ENCODE measurements at places on chromosomes 11 and 22.

GRCh38 chr11:30816959-30817880 lies 231.1 kb upstream of the MPPED2 start:
- no peak for DNase-seq

GRCh38 chr11:131944736-131945135 lies 574.3 kb downstream of the NTM start:
- DNase-seq: no peak

DNA sequence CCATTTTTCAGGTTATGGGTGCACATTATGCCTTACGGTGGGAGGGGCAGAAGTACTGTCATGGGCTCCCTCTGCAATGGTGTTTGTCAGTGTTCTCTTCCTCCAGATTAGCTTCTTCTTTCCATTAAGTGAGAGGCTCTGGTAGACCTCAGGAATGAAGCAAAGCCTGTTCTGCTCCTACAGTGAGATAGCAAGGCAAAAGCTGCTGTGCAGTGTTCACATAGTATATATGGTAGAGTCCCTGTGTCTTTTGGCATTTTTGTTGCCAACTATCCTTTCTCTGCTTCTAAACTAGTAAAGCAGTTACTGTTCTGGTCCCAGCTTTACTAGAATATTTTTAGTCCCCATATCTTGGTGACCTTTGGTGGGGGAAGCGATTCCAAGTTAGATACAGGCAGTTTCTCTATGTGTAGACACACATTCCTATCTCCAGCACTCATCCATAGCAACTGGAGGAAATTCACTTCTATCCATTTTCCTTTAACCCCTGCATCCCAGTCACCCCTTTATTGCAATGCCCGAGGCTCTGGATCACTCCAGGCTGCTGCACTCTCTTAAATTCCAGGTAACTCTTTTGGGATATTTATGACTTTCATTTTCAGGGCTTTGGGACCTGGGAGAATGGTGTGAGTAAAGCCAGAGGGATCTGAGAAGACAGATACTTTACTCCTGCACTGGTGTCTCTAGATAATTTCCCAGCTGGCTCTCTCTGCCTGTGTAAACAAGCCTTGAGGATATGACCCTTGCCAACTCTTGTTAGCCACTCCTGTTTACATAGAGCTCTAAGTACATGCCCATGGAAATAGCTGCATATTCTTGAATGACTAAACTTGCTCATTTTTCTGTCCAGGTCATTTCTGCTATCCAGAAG lies 3.9 kb upstream of the TRIM34 start:
- DNase-seq: peak; percentile 90

DNA sequence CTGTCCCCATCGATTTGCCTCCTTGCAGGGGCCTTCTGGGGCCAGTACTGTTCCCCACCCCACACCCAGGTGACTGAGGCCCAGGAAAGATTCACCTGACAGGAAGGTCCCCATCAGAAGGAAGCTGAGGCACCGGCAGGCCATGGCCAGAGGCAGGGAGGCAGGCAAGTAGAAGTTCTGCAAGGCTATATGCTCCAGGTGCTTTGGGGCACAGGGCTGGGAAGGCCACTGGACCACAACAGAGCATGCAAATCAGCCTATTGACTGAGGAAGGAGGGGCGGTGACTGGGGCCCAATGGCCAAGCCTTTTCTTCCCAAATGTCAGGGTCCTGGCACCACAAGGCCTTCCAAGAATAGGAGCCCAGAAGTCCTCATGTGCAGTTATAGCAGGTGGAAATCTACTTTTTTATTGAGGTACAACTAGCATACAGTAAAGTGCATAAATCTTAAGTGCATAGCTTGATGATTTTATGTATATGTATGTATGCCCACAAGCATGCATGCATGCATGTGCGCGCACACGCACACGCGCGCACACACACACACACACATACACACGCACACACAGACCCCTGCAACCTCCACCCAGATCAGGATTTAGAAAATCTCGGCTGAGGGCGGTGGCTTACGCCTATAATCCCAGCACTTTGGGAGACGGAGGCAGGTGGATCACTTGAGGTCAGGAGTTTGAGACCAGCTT lies at the start of gene VPREB3:
VPREB3 (minus strand) TSS at position 206 of the 700 bp plus-strand sequence; CDS start at position 144, 62 bp downstream.
- DNase-seq: no peak

DNA sequence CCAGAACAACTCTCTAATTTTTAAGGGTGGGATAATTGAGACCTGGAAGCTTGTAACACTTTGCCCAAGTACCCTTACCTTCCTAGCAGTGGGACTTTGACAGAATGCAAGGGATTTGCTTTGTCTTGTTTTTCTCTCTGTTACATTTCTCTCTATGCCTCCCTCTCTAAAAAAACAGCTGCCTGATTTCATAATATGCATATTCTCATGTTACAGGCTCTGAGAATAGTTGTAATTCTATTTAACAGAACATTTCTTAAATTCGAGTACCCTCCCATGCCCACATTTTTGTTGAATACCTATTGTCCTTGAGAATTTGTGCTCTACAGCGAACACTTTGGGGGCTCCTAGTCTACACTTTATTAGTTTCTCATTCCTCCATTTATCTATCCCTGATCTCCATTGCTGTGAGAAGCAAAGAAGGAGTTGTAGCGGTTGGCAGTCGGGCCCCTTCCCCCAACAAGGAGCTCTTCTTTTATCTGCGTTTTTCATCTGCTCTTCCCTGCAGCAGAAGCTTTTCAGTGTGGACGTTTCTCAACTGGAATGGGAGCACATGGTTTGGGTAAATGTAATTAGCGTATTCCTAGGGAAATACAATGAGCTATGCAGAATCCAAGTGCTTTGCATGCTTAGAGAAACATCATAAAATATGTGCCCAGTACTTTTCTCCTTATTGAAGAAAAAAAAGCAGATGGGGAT lies 117.7 kb upstream of the CCDC90B start:
- DNase-seq: no peak

- no peak for DNase-seq
Observed at GRCh38 chr11:76164861-76165751, 41.2 kb downstream of the WNT11 start.
